ENCODE measurements at places on chromosomes 13 and 19.
A peak's percentile ranks its signal among the peaks of the same experiment; 100 is the strongest.

DNA sequence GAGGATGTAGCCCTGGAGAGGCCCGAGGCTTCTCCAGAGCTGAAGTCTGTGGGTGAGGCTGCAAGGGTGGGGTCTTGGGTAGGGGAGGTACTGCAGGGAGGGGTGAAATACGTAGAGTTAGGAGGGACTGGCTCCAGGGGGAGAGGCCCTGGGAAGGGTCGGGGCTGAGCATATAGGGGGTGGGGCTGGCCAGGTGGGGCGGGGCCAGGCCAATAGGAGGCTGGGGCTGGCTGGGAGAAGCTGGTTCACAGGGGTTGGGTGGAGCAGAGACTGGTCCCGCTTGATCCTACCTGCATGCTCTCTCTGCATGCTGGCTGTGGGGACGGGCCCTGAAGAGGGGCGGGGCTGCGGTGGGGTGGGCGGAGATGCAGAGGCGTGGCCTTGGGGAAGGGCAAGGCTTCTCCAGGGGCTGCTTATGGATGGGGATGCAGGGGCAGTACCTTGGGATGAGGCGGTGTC, 51.9 kb downstream of the CELF5 start:
- no peak for DNase-seq

DNA sequence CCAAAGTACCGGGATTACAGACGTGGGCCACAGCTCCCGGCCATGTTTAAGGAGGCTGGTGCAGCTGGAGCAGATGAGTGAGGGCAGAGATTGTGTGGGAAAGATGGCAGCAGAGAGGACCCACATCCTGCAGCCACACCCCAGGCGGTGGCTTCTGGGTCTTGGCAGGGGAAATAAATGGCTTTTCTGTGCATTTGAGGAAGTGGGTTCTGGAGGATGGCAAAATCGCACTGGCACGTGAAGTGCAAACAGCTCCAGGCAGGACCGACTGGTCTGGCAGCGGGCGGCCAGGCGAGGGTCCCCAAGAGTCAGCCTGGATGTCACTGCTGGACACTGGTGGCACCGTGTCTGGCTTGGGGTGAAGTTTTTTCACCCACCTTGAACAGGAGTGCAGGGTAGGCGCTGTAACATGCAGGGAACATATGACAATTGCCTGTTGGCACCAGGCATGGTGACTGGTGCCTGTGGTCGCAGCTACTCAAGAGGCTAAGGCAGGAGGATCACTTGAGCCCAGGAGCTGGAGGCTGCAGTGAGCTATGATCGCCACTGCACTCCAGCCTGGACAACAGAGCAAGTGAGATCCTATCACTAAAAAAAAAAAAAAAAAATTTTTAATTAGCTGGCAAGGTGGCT, 8.4 kb downstream of the B3GNT3 start:
- no peak for DNase-seq

DNA sequence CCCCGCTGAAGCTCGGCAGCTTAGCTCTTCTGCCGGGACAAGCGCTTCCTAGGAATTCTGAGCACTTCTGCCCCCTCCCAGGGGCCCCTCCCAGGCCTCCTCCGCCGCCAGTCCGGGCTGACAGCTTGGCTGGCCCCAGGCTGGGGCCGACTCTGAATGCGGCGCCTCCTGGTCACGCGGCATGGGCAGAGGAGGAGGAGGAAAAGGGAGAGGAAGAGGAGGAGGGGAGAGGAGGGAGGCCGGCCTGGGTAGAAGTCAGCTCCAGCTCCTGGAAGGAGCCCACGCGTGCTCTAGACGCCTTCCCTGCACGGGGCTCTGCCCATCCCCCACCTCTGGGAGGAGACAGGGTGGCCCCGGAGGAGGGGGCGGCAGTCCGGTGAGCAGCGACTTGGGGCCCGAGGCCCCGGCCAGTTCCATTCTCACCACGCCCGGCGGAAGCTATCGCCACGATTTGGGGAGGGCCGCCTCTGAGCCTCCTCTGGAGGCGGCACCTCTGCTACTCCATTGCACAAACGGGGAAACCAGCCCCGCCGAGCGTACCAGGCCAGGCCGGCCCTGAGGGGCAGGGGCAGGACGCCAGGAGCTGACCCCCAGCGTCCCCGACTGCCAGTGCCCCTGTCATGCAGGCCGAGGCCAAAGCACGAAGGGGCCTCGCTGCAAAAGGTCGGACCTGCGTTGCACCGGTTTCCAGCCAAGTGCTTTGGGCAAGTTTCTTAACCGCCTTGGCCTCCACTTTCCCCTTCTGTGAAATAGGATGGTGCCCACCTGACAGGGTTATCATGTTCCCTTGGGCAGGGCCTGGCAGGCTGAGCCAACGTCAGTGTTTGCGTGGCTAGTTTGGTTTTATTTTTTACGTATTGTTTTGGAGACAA, 31.6 kb downstream of the CCNE1 start:
- no peak for DNase-seq

- DNase-seq: no peak
Measured at GRCh38 chr19:49790866-49791265, 22.2 kb downstream of the FUZ start.

DNA sequence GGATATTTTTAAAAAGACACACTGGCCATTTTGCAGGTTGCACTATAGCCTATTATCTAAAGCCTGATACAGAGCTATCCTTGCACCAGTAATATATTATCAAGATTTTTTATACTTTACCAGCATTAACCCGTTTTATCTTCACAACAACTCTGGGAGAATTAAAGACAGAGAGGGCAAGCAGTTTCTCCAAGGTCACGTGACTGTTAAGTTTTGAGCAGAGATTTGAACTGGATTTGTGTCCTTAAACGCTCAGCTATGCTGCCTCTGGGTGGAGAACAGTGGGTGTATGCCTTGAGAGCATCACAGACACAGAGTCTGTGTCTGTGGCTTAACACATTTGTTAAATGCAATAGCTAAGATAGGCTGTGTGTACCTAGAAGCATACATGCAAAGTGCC, 147.2 kb downstream of the MYO16 start:
- DNase-seq: no peak

- DNase-seq: no peak
Measured at GRCh38 chr13:24491845-24492244, 20.7 kb downstream of the PARP4 start.

GRCh38 chr19:35142606-35143230, 337 bp upstream of the FXYD7 start:
- no peak for DNase-seq

DNA sequence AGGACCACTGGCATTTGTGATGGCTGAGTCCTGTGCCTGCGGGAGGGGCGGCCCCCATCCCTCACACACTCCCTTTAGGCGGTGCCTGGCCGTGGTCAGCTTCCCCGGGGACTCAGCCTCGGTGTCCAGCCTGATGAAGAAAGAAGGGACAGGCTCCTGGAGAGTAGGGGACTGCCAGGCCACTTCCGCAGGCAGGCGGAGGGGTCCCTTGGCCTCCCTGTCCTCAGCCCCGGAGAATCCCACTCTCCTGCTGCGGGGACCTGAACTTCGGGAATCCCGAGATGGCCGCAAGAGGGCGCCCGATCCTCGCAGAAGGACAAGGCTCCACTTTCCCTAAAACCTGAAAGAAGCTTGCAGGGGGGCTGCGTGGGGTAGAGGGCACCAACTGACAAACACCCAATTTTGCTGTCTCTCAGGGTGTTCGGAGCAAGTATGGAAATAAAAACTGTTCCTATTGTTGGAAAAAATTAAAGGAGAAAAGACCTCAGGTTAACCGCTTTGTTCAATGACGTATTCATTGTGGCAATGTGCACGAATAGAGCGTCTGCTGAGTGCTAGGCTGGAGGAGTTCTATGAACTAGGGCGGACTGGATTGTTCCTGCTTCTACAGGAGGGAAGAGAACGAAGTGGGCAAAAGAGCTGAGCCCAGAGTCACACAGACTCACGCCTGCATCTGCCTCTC, 297.3 kb downstream of the ZNF536 start:
- no peak for DNase-seq

GRCh38 chr19:10142701-10143375, 23.1 kb upstream of the EIF3G start:
- no peak for DNase-seq

DNA sequence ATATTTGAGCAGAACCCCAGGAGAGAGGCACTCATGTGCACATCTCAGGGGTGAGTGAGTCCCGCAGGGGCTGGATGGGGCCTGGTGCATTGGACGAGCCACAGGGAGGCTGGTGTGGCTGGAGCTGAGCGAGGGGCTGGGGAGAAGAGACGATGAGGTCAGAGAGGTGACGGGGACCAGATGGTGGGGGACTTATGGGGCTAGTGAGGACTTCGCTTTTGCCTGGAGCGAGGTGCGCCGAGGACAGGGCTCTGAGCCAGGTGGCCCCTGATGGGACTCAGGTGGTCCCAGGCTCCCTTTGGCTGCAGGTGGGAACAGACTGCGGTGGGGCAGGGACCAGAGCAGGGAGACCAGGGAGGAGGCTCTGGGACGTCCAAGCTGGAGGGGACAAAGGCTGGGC, 6.9 kb upstream of the FXYD3 start:
- DNase-seq: no peak

DNA sequence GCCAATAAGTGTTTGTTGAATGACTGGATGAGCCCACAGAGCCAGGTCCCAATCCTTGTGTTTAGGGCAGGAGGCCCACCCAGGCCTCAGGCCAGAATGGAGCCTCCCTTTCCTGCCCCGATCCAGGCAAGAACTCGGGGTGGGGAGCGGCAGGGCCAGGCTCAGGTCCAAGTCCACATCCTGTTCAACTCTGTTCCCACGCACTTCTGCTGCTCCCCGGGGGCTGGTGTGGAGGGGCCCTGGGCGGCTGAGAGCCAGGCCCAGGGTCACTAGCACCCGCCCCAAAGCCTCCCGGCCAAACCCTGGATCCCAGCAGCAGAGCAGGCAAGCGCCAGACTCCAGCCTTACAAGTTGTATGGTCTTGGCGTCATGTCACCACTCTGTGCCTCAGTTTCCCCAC, 8.0 kb downstream of the ANGPTL8 start:
- no peak for DNase-seq

GRCh38 chr13:43171489-43171888, 148.1 kb downstream of the DNAJC15 start:
- no peak for DNase-seq

DNA sequence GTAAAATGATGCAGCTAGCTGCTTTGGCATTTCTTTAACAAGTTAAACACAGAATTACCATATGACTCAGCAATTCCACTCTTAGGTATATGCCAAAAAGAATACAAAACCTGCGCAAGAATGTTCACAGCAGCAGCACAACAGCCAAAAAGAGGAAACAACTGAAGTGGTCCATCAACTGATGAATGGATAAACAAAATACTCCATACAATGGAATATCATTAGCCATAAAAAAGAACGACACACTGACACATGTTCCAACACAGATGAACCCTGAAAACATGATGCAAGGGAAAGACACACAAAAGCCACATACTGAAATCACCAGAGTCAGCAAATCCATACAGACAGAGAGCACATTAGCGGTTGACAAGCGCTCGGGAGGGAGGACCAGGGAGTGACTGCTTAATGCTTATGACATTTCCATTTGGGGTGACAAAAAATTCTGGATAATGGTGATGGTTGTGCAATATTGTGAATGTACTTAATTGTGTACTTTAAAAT, 3.0 kb downstream of the PCID2 start:
- peak; percentile 43 for DNase-seq

GRCh38 chr19:42287017-42287826, 14.7 kb upstream of the PRR19 start:
- DNase-seq: no peak

GRCh38 chr19:49342291-49342721, 7.1 kb downstream of the CD37 start:
- DNase-seq: no peak

DNA sequence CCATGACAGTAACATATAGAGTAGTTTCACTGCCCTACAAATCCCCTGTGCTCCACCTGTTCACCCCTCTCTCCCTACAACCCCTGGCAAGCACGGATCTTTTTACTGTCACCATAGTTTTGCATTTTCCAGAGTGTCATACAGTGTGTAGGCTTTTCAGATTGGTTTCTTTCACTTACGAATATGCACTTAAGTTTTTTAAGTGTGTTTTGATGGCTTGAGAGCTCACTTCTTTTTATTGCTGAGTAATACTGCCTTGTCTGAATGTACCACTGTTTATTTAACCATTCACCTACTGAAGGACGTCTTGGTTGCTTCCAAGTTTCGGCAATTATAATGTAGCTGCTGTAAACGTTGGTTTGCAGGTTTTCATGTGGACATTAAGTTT, 175.1 kb downstream of the ITGBL1 start:
- no peak for DNase-seq

- DNase-seq: no peak
Measured at GRCh38 chr19:5028229-5028886, 59.4 kb downstream of the KDM4B start.

DNA sequence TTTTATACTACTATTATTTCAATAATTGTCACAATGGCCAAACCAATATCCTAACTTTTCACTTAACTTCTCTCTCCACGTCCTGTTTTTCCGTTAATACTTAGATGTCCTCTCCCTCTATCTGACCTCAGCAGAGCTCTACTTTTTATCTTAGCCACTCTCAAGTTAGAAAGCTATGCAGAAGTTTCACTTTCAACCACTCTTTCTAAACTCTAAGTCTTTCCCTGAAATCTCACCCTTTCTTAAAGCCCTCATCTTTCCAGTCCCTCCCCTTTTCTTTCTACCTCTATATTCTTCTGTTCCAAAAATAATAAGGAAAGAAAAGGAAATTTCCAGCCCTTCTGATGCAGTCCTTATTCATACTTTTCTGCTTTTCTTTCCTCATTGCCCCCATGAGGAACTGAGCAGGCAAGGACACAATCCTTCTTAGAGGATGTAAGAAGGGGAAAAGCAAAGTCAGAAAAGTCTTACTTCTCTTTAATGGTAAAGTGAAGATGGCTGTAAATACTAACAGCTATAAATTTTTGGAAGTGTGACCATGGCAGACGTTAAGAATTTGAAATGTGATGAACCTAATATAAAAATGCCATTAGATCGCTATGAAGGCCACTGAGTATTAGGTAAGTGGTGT, 23.0 kb downstream of the FAM216B start:
- no peak for DNase-seq

GRCh38 chr13:21675095-21675991, 4.5 kb downstream of the FGF9 start:
- DNase-seq: no peak

- peak; percentile 20 for DNase-seq
Measured at GRCh38 chr19:12867120-12868099, 13.8 kb downstream of the DNASE2 start.

DNA sequence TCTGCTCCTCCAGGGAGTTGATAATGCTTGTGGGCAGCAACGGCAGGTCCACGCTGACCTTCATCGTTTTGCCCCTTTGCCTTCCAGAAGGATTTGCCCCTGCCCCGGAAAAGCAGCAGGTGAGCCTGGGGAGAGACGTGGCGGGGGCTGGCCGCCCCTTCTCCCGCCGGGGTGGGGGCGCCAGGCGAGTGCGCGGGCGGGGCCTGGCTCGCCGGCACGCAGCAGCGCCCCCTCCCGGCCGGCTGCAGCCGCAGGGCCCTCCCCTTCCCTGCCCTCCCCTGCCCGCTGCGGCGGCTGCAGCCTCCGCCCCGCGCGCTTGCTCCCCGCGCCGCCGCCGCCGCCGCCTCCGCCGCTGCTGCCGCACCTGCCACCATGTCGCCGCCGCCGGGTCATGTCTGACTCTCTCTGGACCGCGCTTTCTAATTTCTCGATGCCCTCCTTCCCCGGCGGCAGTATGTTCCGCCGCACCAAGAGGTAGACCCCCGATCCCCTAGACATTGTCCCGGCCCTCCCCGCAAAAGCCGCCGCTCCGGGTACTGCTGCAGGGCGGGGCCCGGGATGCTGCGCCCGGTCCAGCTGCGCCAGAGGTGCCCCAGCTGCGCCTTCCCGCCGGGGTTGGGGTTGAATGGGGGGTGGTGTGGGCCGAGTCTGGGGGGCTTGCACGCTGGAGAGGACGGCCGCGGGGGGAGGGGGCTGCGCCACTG, at the start of gene MAST1:
TSS of gene MAST1 (plus strand) at position 334 of the 704 bp plus-strand sequence. CDS start at position 392, 58 bp downstream.
- no peak for DNase-seq

- no peak for DNase-seq
Measured at GRCh38 chr19:10538204-10538983, 5.3 kb upstream of the ATG4D start.

- DNase-seq: no peak
Measured at GRCh38 chr13:77079902-77080413, 53.0 kb upstream of the FBXL3 start.
